ENCODE measurements at places on chromosomes 11 and 22.

- H3K27ac ChIP-seq, result no peak overlapping the region
- H3K4me1 ChIP-seq, result no peaks in the 10 kb centered on the region
- DNase-seq, result no peak
- no peak overlapping the region for H3K4me3 ChIP-seq
- H3K27me3 ChIP-seq, result no peaks in the 10 kb centered on the region
- H3K36me3 ChIP-seq, result no peaks in the 10 kb centered on the region
Observed at GRCh38 chr22:46202897-46203600, 47.0 kb downstream of the CDPF1 start.

- H3K4me3 ChIP-seq, result no peak overlapping the region
- H3K27ac ChIP-seq, result no peak overlapping the region
- H3K4me1 ChIP-seq, result no peaks in the 10 kb centered on the region
- no peaks in the 10 kb centered on the region for H3K36me3 ChIP-seq
- no peaks in the 10 kb centered on the region for H3K27me3 ChIP-seq
Observed at GRCh38 chr11:20477418-20478090, 90.0 kb downstream of the PRMT3 start.

- no peak overlapping the region for H3K4me3 ChIP-seq
- H3K27ac ChIP-seq, result no peak overlapping the region
- H3K4me1 ChIP-seq, result no peaks in the 10 kb centered on the region
Observed at GRCh38 chr11:15144347-15144746, 29.6 kb downstream of the INSC start.

DNA sequence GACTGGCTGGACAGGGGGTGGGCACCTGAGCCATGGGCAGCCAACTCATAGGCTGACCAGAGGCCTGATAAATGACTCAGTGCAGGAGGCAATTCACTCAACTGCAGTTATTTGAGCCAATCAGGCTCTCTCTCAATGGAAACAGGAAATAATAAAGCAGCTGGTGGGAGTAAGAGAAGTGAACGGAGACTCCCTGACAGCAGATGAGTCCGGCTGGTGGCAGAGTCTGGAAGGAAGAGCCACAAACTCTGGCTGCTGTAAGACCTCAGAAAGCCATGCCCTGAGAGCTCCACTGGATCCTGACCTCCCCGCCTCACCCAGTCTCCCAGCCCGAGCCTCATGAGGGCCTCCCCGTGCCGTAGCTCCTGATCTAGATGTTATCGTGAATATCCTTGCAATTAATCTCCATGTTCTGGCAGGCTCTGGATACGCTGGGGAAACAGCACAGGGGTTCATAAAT lies 69.8 kb downstream of the TRIM29 start:
- H3K27me3 ChIP-seq, result no peaks in the 10 kb centered on the region
- no peak overlapping the region for H3K27ac ChIP-seq

GRCh38 chr11:96015906-96016565 lies 92.1 kb upstream of the MTMR2 start:
- H3K27me3 ChIP-seq, result no peaks in the 10 kb centered on the region
- no peaks in the 10 kb centered on the region for H3K36me3 ChIP-seq
- DNase-seq, result no peak
- no peaks in the 10 kb centered on the region for H3K4me1 ChIP-seq
- H3K4me3 ChIP-seq, result no peak overlapping the region

- peaks cover 2% of the 10 kb centered on the region for H3K4me1 ChIP-seq
- no peak for DNase-seq
- H3K27me3 ChIP-seq, result no peaks in the 10 kb centered on the region
- H3K4me3 ChIP-seq, result no peak overlapping the region
- no peak overlapping the region for H3K27ac ChIP-seq
Observed at GRCh38 chr11:10205928-10206327, 88.1 kb downstream of the SBF2 start.

DNA sequence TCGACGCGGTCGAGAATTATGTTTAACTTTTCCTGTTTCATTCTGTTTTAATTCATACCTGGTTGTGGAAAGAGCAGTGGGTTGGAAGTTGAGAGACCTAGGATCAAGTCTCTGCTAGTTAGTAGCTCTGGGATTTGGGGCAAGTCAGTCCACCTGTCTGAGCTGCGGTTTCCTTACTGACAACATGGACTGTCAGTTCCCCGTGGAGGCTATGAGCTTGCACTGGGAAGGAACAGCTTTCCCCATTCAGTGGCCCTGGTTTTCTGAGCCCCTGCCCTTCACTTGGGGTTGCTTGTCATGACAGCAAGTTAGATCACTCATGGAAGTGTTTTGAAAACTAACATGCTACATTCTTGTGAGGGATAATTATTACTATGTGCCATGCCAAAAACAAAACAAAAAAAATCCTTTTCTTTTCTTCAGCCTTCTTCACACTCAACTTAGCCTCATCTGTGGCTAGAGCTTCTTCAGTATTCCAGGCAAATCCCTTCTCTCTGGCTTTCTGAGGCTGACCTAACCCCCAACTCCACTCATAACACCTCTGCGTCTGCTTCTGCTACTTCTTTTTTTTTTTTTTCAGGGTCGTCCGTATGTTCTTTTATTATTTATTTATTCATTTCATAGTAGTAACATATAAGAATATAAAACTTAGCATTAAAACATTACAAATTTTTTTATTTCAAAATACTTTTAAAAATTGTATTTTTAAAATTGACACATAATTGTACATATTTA lies 43.0 kb upstream of the ZBED5 start:
- peaks cover 11% of the 10 kb centered on the region for H3K4me1 ChIP-seq
- H3K36me3 ChIP-seq, result no peaks in the 10 kb centered on the region
- DNase-seq, result no peak
- H3K4me3 ChIP-seq, result no peak overlapping the region
- no peaks in the 10 kb centered on the region for H3K27me3 ChIP-seq
- peak overlapping the region; percentile 43 for H3K27ac ChIP-seq

GRCh38 chr11:66311470-66311964 lies 5.3 kb downstream of the CD248 start:
- peaks cover 19% of the 10 kb centered on the region for H3K4me1 ChIP-seq
- H3K27me3 ChIP-seq, result no peaks in the 10 kb centered on the region
- no peaks in the 10 kb centered on the region for H3K36me3 ChIP-seq
- peak overlapping the region; percentile 54 for H3K4me3 ChIP-seq
- H3K27ac ChIP-seq, result peak overlapping the region; percentile 78

GRCh38 chr22:50190182-50190940 lies 4.6 kb downstream of the TRABD start:
- H3K4me3 ChIP-seq, result peak overlapping the region; percentile 30
- DNase-seq, result peak; percentile 73
- H3K27me3 ChIP-seq, result no peaks in the 10 kb centered on the region
- H3K27ac ChIP-seq, result peak overlapping the region; percentile 60
- no peaks in the 10 kb centered on the region for H3K36me3 ChIP-seq

- no peak overlapping the region for H3K27ac ChIP-seq
- DNase-seq, result no peak
- no peaks in the 10 kb centered on the region for H3K27me3 ChIP-seq
- peaks cover 9% of the 10 kb centered on the region for H3K4me1 ChIP-seq
Observed at GRCh38 chr11:62393061-62393611, 25.7 kb upstream of the SCGB1A1 start.

GRCh38 chr11:130429120-130429681 lies 792 bp upstream of the ADAMTS8 start:
- no peak for DNase-seq
- no peaks in the 10 kb centered on the region for H3K36me3 ChIP-seq
- no peaks in the 10 kb centered on the region for H3K27me3 ChIP-seq
- H3K27ac ChIP-seq, result no peak overlapping the region
- peaks cover 2% of the 10 kb centered on the region for H3K4me1 ChIP-seq

DNA sequence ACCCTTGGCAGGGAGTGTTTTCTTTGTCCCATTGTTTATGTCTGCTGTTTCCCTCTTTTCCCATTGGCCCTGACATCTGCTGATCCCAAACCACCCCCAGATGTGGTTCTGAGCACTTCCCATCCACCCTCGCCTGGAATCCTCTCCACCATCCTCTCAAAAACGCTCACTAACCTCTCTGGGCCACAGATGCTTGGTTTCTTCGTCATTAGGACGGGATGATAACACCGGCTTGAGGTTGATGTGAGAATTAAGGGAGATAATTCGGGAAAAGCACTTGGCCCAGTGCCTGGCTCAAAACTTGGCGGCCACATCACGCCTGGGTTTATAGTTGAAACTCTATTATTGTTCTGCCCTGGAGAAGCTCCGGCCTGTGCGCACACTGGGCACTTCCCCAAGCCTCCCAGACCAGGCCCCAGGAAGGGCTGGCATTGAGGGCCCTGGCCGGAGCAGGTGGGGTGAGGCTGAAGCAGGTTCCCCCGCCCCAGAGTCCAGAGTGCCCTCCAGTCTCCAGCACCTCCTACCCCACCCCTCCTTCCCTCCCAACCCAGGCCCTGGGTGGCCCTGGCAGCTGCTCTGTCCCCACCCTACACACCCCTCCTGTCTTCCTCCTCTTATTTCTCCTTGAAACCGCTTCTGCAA lies 63.7 kb downstream of the CYTH4 start:
- no peaks in the 10 kb centered on the region for H3K27me3 ChIP-seq
- no peak overlapping the region for H3K27ac ChIP-seq
- H3K4me1 ChIP-seq, result peaks cover 10% of the 10 kb centered on the region
- H3K4me3 ChIP-seq, result no peak overlapping the region
- no peaks in the 10 kb centered on the region for H3K36me3 ChIP-seq

DNA sequence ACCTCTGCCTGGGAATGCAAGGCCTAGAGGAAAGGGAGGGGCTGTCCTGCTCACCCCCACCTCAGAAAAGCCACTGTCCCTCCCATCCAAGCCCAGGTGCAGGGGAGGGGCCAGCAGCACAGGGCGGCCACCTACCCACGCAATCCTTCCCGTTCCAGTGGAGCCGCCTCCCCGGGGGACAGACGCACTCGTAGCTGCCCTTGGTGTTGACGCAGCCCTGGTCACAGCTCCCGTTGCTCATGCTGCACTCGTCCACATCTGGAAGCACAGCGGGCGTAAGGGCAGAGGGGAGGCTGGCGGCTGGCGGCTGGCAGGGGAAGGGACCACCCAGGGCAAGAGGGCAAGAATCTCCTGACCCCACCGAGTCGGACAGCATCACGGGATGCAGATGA lies 40.3 kb upstream of the TTLL12 start:
- no peak for DNase-seq
- H3K4me3 ChIP-seq, result no peak overlapping the region
- no peaks in the 10 kb centered on the region for H3K36me3 ChIP-seq
- no peak overlapping the region for H3K27ac ChIP-seq
- H3K27me3 ChIP-seq, result no peaks in the 10 kb centered on the region
- no peaks in the 10 kb centered on the region for H3K4me1 ChIP-seq

- H3K36me3 ChIP-seq, result no peaks in the 10 kb centered on the region
- H3K27me3 ChIP-seq, result no peaks in the 10 kb centered on the region
- H3K27ac ChIP-seq, result no peak overlapping the region
- H3K4me1 ChIP-seq, result no peaks in the 10 kb centered on the region
- DNase-seq, result no peak
Observed at GRCh38 chr11:71575723-71576424, 6.8 kb downstream of the KRTAP5-11 start.

DNA sequence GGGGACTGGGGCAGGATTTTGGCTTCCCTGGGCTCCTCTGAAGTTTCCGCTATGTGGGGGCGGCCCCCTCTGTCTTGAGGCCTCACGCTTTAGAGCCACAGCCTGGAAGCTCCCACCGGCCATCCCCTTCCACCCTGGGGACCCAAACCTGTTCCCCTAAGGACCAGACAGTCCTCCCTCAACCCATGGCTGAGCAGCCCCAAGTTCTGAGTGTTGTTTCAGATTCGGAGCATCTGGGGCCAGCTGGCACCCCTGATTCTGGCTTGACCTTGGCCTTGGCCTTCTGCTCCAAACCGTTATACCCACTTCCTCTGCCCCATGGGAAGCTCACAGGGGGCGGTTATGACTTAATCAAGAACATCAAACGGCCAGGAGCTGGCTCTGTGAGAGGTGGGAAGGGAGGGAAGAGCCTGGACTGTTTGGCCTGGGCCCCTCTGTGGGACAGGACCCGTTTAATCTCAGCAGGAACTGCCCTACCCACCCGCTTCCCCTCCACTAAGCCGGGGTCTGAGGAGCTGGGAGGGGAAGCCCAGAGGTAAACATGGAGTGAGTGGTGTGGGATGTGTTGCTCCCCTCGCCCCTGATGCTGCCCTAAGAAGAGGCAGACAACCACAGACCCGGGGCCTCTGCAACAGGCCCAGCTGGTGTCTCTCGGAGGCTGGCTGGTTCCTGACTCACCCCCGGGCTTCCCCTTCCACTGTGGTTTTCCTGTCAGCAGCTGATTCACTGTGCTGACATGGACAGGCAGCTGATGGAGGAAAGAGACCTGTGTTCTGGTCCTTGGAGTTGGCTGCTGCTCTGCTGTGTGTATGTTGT lies 3.4 kb downstream of the CD82 start:
- peaks cover 25% of the 10 kb centered on the region for H3K4me1 ChIP-seq
- H3K36me3 ChIP-seq, result no peaks in the 10 kb centered on the region

- H3K27me3 ChIP-seq, result no peaks in the 10 kb centered on the region
- no peak overlapping the region for H3K4me3 ChIP-seq
- no peak overlapping the region for H3K27ac ChIP-seq
- peaks cover 8% of the 10 kb centered on the region for H3K4me1 ChIP-seq
Observed at GRCh38 chr11:111582881-111583280, 19.4 kb upstream of the SIK2 start.

DNA sequence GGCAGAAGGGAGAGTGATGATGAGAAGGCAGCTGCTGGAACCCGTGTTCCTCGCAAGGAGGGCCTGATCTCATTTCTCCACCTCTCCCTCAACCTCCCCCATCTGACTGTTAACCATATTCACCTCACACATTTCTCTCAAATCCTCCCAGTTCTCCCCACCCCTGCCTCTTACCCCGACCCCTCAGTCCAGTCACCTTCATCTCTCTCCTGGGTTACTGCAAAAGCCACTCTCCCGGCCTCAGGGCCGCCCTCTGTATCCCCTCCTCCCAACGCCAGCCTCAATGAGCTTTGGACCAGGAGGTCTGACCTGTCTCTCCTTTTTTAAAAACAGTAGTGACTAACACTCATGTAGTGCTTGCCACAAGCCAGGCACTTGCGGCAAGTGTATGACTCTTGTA lies 29.5 kb upstream of the LMO1 start:
- H3K27me3 ChIP-seq, result no peaks in the 10 kb centered on the region
- H3K4me3 ChIP-seq, result no peak overlapping the region
- H3K36me3 ChIP-seq, result no peaks in the 10 kb centered on the region
- no peak for DNase-seq
- no peak overlapping the region for H3K27ac ChIP-seq
